Smooth muscle cell of the brain vasculature (primary cell): ENCODE measurements at places on chromosomes 3 and 15.

- DNase-seq, result no peak
These were observed 55.9 kb downstream of the LIPC start for GRCh38 chr15:58487724-58488120.

DNA sequence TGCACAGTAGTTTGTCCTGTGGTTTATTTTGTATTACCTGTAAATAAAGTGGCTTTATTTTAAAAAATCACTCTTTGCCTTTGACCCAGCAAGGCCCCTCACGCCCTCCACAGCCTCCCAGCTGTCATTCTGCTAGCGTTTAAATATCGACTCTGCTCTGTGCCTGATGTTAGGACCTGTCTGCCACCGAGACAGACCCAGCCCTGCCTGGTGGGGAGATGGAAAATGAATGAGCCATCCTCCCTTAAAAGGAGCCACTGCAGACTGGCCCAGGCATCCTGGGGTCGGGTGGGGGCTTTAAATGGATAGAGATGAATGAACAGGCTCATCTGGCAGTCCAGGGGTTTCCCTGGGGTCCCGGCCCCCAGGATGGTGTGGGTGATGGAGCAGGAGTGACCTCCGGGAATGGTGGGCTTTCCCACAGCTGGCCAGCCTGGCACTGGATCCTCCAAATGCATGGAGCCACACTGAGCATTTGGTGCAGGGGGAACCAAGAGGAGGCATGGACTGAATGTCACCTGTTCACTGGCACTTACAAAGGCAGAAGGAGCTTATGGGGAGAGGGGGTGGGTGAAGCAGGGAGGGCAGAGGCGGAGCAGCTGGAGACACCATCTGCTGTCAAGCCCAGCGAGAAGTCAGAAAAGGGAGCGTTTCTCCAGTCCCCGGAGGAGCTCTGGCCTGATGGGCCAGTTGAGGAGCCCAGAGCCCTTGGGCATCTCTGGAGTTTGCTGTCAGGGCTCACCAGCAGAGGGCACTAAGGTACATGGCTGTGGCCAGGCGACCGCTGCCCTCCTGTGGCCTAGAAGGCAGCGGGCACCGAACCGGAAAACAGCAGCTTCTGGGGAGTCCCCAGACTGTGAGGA lies 11.9 kb downstream of the GRM2 start:
- DNase-seq, result no peak

GRCh38 chr3:56810577-56811545 lies 9.1 kb upstream of the ARHGEF3 start:
- no peak for DNase-seq

DNA sequence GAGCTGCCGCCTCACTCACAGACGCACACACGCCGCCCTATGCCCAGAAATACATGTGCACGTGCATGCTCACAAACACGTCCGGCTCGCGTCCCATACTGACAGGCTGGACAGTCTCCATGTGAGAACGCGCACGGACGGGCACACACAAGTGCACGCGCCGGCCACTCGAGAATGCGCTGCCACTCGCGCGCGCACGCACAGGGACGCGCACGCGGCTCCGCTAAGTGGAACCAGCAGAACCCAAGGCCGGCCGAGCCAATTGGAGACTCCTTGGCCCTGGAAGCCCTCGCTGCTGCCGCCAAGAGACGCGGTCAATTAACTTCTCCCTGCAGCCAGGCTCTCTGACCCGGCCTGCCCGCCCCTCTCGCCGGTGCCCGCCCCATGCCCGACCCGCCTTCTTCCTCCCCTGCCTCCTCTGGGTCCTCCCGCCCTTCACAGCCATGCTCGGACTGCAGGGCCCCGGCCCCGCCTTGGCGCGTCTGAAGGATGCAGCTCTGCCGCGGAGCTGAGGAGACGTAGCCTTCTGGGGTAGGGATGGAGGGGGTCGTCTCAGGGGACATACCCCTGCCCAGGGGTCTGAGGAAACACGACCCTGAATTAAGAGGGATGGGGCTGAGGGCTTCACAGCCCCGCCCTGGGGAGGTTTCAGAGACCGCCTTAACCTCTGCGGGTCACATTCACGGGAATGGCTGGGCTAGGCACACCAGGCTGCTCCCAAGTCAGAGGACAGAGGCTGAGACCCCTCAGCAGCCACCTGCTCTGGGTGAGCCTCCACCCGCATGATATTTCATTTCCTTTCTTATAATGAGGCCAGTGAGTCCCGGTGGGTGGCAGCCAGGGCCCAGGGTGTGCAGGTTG lies 15.0 kb downstream of the PTH1R start:
- no peak for DNase-seq

GRCh38 chr3:71462586-71462985 lies 120.9 kb downstream of the FOXP1 start:
- DNase-seq, result no peak

DNA sequence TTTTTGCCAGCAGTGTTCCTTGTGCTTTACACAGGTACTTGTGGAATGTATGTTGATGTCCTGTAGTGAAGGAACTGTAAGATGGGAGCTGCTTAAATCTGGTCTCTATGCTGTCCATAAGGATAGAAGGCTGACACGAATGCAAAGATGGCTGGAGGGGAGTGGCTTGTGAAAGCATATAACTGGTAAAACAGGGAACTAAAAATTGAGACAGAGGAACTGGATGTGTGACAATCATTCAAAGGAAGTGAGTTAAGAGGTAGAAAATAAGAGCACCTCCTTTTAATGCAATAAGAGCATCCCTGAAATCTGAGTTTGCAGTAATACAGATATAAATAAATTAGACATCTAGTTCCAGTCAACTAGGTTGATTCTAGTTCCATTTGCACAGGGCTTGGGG lies 35.2 kb downstream of the RNF13 start:
- DNase-seq, result no peak

- no peak for DNase-seq
These were observed 5.8 kb downstream of the MYO9A start for GRCh38 chr15:72112116-72112515.

DNA sequence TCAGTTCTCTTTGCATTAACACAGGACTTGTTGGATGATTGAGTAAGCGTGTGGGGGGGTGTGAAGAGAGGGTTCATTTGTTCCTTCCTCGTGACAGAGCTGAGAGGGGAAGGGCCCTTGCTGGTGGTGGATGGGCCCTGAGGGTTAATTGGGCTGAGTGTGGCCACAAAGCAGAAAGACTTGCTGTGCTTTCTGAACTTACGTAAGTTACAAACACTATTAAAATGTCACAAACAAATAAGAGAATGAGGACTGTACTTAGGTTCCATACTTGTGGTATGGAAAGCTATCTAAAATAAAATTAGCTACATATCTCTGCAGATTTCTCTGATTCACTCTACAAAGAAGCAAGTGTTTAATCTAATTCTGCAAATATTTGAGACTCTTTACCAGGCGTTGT lies 231.3 kb downstream of the LPP start:
- DNase-seq, result no peak

DNA sequence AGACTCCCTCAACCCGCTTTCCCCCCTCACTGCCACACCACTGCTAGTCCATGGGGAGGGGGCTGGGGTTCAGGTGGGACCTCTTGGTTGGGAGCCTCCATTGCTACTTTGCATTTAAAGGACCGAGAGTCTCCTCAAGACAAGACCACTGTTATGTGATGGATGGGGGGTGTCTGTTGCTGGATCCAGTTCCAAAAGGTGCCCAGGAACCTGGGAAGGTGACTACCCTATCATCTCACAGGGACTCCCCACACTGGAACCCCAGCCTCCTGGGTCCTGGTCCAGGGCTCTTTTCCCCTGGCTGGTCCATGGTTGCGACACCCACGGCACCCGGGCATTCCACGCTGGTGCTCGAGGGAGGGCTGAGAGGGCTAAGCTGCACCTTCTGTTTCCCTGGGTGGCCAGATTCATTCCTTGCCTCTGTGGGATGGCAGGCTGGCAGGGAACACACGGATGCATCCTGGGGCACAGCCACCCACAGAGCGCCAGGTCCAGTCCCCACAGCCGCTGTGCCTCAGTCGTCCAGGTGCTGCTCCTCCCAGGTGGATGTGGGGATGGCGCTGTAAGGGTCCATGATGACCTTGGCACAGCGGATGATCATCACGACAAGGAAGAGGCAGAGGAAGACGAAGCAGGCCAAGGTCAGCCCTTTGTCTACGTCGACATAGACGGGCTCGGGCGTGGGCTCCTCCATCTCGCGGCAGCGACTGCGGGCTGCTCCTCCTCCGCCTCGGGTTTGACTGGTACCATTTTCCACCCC lies 48.6 kb downstream of the FAH start:
- DNase-seq, result no peak
